ENCODE measurements at places on chromosomes 4 and X.

DNA sequence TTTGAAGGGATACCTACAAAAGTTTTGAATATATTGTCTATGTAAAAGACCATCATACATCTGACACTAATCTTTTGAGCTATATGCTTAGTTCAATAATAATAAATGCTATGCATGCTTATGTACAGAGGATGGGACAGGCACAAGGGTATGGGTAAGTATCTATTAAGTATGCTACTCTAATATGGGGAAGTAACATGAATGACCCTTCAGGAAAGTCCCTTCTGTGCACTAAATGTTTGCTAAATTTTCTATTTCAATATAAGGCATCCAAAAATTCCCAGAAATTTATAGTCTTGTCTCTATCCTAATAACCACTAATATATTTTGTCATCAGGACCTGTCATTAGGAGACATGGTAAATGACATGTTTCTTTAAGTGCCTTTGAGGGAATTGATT, 19.0 kb downstream of the ATP8A1 start:
- DNase-seq, result no peak

DNA sequence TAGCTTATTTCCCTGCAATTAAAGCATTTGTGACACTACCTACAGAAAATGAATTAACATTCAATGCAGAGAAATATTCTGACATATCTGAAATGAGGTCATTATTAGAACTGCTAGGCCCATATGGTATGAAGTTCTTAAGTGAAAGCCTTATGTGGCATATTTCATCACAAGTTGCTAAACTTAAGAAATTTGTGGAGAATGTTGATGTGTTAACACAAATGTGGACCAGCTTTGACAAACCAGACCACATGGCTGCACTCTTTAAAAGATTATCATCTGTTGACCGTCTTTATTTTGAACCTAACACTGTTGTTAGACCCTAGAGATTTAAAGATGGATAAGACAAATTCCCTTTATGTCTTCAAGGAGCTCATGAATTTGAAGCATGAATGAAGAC, 1024.1 kb downstream of the RPA4 start:
- no peak for DNase-seq

DNA sequence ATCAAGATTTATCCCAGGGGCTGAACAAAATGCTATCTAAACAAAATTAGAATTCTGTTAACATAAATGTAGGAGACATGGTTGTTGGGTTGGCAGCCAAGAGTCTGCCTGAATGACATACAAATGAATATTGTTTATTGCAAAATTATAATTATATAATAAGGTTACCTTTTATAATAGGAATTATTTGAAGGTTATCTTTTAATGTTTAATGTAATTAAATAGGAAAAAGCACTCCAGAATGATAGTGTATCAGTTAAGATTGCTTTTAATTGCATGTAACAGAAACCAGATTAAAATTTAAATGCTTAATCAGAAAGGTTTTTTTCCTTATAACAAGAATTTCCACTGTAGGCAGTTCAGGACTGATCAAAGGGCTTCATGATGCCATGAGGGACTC, 42.0 kb upstream of the STPG2 start:
- no peak for DNase-seq

DNA sequence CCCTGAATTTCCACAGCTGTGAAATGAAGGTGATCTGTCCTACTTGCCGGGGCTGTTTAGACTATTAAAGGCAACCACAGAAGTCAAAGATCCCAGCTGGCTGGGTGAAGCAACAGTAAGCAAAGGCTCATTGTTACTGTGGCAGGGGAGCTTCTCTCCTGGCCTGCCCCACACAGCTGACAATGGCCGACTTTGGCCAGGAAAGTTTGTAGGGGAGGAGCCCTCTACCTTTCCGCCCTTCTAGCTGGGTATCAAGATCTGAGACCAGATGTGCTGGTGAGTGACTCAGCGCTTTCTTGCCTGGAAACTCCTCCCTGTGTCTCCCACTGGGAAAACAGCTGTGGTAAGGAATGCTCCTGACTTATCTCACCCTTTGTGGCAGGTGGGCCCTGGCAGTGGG, 21.1 kb downstream of the RASSF6 start:
- no peak for DNase-seq

DNA sequence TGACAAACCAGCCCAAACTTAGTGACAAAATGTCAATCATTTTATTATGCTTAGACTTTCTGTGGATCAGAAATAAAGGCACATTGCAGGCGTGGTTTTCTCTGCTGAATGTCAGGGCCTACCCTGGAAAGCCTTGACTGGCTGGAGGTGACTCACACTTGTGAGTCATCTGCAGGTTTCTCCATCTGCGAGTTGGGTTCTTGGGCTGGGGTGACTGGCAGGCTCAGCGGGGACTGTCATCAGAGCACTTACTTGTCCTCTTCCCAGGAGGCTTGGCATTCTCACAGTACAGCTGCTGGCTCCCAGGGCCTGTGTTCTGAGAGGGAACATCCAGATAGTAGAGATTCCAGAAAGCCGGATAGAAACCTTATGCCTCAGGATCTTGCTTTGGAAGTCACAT, 153.8 kb upstream of the AGA start:
- no peak for DNase-seq

DNA sequence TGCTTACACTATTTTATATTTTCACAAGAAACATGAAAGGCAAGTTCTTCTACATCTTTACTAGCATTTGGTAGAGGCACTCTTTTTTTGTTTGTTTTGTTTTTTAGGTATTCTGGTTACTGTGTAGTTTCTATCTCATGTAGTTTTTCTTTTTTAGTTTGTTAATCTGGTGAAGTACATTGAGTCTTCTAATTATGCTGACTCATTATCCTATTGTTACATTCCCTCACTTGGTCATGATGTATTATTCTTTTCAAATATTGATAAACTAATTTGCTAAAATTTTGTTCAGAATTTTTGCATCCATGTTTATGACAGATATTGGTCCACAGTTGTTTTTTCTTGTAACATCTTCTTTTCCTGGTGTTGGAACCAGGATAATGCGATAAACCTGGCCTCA, 4.7 kb downstream of the GK2 start:
- DNase-seq, result no peak

- DNase-seq, result no peak
Observed at GRCh38 chrX:46305431-46305830, 239.8 kb downstream of the ZNF674 start.

- no peak for DNase-seq
Observed at GRCh38 chrX:109813236-109813635, 80.2 kb upstream of the ACSL4 start.

DNA sequence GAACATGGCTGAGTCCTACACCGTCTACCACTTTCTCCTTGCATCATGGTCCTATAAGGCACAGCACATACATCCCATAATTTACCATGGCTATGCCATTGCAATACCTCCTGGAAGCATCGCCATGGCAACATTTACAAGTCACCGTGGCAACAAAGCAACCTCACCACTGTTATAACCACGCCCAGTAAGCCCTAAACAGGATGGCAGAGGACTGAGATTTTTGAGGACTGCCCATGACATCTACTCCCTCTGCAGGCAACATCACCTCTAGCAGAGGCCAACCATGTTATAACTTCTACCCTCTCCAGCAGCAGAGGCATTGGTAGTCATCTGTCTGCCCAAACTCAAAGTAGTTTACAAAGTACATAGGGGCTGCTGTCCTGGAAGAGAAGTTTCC, 29.7 kb downstream of the BCOR start:
- no peak for DNase-seq

DNA sequence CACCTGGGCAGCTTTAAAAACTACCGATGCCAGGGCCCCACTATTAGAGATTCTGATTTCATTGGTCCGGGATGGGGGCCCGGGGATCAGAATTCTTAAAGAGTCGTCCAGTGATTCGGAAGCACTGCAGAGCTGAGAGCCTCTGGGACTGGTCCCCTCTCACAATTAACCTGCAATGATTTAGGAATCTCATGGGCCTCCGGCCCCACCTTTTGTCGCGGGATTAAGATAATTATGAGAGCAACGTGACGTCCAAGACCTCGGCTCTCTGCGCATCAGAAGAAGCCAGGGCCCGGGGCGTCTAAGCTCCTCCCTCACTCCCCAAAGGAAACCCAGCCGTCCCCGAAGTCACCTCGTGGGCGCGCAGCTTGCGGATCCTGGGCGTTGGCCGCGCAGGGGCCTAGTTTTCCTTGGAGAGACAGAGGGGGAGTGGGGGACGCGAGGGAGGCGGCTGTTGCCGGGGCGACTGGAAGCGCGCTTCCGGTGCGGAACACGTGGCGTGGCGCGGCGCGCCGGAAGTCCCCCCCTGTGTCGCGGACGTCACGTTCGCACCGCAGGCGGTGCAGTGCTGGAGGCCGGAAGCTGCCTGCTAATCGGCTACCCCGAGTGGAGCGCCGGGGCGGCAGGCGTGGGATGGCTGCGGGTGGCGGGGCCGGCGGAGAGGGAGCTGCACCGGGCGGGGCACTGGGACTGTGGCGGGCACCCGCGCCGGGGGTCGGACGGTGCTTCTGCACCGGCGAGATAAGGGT, at the start of gene GEMIN8:
Gene GEMIN8, minus strand, starts transcription at position 468 of the 749 bp plus-strand sequence. CDS start 8,414 bp downstream, outside the sequence.
- no peak for DNase-seq

DNA sequence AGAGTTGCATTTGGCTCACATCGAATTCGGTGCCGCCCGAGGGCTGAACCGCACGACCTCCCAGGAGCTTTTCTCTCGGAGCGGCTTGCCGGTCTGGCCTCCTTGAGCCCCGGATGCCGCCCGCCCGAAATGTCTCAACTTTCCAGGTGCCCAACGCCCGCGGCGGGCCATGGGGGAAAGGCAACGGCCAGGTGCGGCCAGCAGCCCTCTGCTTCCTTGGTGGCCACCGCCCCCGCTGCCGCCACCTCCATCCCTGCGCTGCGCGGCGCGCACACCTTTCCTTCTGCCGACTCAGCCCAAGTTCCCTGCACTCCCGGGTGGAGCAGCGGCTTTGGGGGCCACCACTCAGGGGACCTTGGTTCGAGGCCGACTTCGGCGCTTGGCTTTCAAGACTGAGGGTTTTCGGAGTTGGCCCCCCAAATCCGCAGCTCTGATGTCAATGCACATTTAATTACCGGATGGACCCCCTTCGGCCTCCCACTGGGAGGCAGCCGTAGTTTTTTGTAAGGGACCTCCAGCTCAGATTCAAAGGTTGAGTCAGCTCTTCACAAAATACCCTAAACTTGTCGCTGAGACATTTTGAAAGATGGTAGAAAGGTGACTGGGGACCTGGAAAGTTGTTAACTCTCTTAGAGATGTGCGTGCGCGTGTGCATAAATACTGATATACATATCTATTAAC, 1.1 kb downstream of the AFF2 start:
- DNase-seq, result no peak

GRCh38 chr4:40840985-40841571, 91.3 kb downstream of the NSUN7 start:
- no peak for DNase-seq

DNA sequence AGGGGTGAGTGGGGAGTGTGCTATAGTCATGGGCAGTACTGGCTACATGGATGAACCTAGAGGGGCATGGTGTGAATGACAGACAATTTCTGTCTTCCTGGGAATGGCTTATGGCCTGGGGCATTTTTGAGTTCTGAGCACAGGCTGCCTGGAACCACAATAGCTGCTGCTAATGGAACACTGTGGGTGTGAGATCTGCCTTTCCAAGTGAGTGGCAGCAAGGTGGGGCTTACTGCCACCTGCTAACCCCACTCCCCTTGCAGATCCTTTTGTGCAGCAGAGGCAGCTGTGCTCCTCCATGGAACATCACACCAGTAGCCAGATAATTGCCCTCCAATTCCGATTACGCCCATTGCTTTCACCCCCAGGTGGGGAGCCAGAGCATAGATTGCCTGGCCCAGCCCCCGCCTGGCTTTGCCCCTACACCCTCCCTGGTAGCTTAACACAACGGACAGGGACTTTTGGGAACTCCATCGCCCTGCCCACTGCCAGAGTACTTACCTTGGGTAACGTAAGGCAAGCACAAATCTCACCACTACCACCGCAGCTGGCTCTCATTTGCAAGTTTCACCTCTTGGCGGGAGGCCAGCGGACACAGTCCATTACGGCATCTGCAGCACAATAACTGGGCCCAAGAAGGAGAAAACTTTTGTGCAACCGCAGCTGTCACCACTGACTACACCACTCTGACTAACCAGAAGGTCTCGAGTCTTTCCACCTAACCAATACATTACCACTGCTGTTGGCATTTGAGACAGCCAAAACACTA, 421.2 kb upstream of the NWD2 start:
- no peak for DNase-seq

DNA sequence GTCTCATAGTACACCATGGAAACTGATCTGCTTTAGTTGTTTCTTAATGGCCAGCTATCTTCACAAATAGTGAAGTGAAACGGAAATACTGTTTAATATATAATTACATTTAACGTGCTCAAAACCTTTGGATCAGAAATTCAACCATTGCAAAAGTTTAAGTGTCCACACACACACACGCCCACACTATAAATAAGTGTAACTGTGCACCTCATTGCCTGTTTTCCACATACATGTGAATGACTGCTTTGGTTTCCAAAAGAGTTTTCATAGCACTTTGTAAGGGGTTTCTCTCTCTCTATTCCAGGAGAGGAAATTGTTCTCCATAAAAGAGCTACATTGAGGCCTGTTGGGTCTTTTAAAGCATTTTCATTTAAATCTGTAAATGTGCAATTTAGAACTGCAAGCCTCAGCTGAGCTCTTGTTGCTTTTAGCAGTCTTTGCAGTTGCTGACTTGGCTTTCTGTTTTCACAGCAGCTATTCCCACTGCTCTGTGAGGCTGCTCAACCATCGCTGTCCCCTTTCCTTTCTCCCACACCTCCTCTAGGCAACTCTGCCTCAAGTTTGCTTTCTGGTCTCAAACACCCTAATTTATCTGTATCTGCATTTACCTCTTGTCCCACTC, 94.5 kb downstream of the RAPGEF2 start:
- no peak for DNase-seq

DNA sequence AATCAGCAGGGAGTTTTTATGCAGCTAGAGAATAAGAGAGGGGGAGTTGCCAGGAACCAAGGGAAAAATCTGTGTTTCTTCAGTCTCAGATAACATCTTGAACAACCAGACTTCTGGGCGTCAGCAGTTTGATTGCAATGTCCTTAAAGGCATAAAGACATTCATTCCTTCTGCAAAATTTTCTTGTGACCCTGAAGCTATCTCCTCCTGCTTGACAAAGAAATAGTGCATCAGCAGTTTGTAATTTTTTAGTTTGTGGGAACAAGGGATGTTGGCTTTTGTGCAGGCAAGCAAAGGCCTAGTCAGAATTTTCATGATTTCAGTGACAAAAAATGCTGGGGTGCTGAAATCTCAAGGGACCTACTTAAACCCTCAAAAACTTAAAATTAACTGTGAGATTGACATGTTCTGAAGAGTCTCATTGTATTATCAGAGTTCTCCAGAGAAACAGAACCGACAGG, 125.8 kb upstream of the UNC5C start:
- no peak for DNase-seq

All from cortex of kidney (tissue), 1 donor.